CD4-positive, alpha-beta memory T cell (primary cell): ENCODE measurements at places on chromosomes 2 and 18.

GRCh38 chr2:31108561-31109286, 29.5 kb downstream of the GALNT14 start:
- H3K4me1 ChIP-seq, result no peaks in the 10 kb centered on the region
- no peaks in the 10 kb centered on the region for H3K36me3 ChIP-seq
- H3K27me3 ChIP-seq, result no peaks in the 10 kb centered on the region
- DNase-seq, result no peak
- no peak overlapping the region for H3K4me3 ChIP-seq

- DNase-seq, result no peak
- H3K36me3 ChIP-seq, result no peaks in the 10 kb centered on the region
- H3K4me3 ChIP-seq, result no peak overlapping the region
- H3K27me3 ChIP-seq, result no peaks in the 10 kb centered on the region
Observed at GRCh38 chr18:47815486-47816270, 114.8 kb downstream of the SMAD2 start.

DNA sequence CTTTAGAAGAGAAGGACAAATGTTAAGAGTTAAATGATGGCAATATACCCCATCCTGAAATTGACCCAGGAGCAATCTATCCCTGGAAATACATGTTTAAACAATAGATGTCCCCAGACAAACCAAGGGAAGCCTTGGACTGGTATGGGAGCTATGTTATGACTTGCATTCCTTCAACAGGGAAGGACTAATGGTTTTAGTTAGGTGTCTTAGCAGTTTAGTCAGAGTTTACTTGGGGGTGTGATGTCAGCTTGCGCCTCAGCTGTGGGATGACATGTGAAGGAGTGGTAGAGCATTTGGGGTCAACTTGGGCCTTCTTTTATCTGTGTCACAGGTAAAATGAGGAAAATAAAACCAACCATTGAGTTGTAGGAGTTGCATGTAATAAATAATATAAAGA, 36.8 kb downstream of the SPC25 start:
- H3K4me3 ChIP-seq, result no peak overlapping the region
- no peaks in the 10 kb centered on the region for H3K4me1 ChIP-seq
- DNase-seq, result no peak
- no peaks in the 10 kb centered on the region for H3K27me3 ChIP-seq

GRCh38 chr2:130936451-130936850, 99.7 kb downstream of the ARHGEF4 start:
- H3K4me1 ChIP-seq, result no peaks in the 10 kb centered on the region
- no peak for DNase-seq
- H3K27me3 ChIP-seq, result no peaks in the 10 kb centered on the region
- no peak overlapping the region for H3K27ac ChIP-seq
- no peaks in the 10 kb centered on the region for H3K36me3 ChIP-seq
